ENCODE measurements at places on chromosomes 6 and 20. TPM values are rescaled to one million over a fixed set of nuclear protein-coding genes. Genes with fewer than 3 reads are reported as not detected.

Gene UBD
- polyA plus RNA-seq, result 0.25 TPM

Gene CPNE5
- 16.9 TPM for polyA plus RNA-seq

Gene HSD17B8
- 11.5 TPM for polyA plus RNA-seq

Gene RAMACL
- polyA plus RNA-seq, result 0.46 TPM

Gene ID4
- 3.2 TPM for polyA plus RNA-seq

Gene PPIL6
- 5.4 TPM for polyA plus RNA-seq

Gene KCNQ5
- polyA plus RNA-seq, result 0.76 TPM

Gene HINT3
- polyA plus RNA-seq, result 28.3 TPM

Gene SLC22A1
- 0.77 TPM for polyA plus RNA-seq

Gene FOXQ1
- 0.08 TPM for polyA plus RNA-seq

Gene SLA2
- polyA plus RNA-seq, result 0.13 TPM

Gene TGM3
- polyA plus RNA-seq, result 0.61 TPM

Gene LHFPL5
- not detected for polyA plus RNA-seq

Gene PLEKHG1
- 15.6 TPM for polyA plus RNA-seq

Gene FILIP1
- polyA plus RNA-seq, result 45.4 TPM

Gene DPM1
- polyA plus RNA-seq, result 39.1 TPM

- no peak for DNase-seq
Measured at GRCh38 chr6:12717356-12717755, 789 bp downstream of the PHACTR1 start.

DNA sequence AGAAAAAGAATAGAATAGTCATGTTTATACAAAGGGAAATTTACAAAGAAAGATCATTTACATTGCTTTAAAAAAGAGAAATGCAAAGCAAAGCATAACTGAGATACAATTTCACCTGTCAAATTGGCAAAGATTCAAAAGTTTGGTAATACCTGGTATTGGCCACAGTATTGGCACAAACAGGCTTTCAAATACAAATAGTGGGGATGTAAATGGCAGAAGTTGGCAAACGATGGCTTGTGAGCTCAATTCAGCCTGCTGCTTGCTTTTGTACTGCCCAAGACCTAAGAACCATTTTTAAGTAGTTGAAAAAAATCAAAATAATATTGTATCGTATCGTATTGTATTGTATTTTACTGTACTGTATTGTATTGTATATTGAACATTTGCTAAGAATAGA, 194.5 kb upstream of the JAG1 start:
- DNase-seq, result no peak

DNA sequence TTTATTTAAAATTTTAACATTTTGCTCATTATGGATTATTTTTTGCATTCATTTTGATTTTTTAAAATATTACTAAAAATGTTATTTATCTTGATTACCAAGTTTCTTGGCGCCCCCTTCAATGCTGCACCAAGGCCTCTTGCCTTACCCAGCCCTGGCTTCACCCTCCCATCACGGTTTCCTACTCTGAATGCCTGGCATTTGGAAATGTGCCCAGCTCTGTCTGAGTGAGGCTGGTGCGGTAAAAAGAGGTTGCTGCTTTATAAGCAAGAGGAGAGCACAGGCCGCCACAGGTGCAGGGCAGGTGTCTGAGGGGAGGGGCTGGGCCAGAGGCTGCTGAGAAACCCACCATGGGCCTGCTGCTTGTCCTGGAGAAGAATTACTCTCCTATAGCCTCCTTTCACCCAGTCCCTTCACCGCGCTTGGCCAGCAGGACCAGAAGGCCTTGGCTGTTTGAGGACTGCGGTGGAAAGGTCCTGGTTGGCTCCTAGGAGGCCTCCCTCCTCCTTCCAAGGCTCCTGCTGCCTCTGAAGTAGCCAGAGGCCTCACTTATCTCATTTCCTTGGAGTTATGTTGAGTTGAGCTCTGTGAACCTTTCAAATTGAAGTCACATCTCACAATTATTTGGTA, 62.6 kb downstream of the BANF2 start:
- no peak for DNase-seq

GRCh38 chr20:49579874-49580812, 12.2 kb upstream of the PTGIS start:
- DNase-seq, result peak; percentile 79

GRCh38 chr6:36920049-36920448, 34.3 kb downstream of the C6orf89 start:
- DNase-seq, result no peak

- DNase-seq, result no peak
Measured at GRCh38 chr6:169121013-169121412, 132.6 kb downstream of the THBS2 start.

DNA sequence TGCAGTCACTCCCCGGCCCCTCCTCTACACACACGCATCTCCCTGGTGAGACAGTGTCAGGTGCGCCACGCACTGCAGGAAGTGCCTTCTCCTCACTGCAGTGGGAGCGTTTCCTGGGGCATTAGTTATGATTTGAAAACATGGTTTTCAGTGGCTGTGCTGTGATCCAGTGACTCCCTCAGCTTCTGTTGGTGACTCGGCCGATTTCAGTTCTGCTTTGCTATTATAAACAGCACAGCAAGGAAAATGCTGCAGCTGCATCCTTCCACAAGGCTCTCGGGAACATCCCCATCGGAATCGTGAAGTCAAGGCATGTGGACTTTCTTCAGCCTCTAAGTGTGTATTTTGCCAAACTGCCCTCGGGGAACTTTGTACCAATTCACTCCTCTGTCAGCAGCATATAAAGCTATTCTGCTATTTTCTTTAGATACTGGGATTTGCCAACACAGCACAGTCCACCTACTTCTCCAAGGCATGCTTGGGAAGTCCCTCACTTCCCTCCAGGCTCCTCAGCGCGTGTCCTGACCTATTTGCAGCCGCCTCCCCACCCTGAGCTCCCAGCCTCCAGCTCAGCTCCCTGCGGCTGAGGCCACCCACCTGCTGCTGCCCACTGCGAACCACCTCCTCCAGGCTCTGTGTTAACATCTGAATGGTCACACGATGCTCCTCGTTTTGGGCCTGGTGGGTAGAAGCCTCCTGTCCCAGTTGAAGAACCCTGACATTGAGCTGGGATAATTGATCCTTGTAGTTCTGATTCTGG, 54.5 kb downstream of the GINS1 start:
- DNase-seq, result peak; percentile 34

DNA sequence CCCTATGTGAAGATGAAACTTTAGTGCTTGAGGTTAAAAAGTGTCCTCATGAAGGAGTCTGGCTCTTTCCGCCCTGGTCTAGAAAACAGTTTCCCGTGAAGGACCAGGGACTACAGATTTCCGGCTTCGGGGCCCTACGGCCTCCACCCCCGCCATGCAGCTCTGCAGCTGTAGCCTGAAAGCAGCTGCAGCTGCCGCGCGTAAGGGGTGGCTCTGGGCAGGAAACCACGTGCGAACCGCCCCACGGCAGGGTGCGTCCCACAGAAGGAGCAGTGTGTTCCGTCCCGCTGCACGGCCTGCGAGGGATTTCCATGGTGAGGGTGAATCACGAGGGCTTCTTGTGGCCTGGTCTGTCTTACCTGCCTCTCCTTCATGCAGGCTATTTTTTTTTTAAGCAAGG, 117.0 kb downstream of the ERMARD start:
- DNase-seq, result peak; percentile 46

DNA sequence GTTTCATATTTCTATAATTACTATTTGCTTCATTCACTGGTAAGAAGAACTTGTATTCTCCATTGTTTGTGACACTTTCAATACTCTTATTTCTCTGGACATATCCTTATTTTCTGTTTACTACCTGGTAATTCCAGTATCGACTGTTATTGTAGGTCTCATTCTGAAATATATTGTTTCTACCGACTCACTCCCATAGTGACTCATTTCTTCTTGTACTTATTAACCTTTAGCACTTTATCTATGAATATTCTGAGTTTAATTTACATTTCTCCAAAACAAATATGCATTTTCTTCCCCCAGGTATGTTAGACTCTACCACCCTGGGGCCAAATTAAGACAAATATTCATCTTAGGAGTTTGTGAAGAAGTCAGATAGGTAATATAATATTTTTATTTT, 164.5 kb upstream of the BTBD3 start:
- DNase-seq, result no peak

DNA sequence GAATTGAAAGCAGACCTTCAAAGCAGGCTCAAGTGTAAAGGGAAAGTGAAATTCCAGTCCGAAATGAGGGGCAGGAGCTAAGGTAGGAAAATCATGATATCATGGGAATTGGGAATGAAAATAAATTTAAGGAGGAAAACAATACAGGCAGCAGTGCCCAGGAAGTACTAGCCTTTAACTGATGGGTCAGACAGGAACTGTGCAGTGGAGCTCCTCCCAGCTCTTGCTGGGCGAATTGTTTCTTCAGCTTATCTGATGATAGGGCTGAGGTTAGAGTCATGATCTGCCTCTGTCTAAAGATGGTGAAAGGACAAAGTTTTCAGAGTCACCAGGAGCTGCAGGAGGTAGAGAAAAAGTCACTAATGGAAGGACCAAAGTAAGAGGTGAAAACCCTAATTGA, 457.9 kb upstream of the PTCHD4 start:
- DNase-seq, result no peak

DNA sequence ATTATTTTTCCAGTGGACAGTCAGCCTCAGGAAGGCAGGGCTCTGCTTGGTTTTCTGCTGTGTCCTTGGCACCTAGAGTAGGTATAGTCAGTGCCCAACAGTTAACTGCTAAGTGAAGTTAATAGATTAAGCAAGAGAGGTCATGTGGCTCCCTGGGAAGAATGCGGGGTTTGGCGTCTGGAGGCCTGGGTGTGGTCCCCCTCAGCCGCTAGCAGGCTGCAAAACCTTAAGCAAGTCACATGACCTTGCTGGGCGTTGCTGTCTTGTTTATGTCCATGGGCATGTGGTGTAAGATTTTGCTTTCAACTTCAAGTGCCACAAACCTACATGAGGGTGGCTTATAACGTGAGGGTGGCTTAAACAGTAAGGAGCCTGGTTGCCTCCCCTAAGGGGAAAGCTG, 75.5 kb upstream of the SCP2D1 start:
- DNase-seq, result no peak

DNA sequence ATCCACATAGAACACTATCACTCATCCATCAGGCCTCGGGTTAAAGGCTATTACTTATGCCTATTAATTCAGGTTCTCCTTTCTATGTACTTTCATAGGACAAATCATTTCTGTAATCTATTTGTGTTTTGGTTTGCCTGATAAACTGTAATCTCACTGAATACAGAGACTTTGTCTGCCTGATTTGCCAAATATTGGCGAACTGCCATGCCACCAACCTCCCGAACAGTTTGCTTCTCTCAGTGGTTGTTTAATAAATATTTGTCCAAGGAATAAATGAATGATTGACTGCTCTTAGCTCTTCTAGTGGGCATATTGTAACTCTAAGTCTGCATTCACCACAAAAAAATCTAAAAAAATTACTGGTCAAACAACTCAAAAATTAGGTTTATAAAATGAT, 170.1 kb upstream of the ZFP64 start:
- DNase-seq, result no peak

DNA sequence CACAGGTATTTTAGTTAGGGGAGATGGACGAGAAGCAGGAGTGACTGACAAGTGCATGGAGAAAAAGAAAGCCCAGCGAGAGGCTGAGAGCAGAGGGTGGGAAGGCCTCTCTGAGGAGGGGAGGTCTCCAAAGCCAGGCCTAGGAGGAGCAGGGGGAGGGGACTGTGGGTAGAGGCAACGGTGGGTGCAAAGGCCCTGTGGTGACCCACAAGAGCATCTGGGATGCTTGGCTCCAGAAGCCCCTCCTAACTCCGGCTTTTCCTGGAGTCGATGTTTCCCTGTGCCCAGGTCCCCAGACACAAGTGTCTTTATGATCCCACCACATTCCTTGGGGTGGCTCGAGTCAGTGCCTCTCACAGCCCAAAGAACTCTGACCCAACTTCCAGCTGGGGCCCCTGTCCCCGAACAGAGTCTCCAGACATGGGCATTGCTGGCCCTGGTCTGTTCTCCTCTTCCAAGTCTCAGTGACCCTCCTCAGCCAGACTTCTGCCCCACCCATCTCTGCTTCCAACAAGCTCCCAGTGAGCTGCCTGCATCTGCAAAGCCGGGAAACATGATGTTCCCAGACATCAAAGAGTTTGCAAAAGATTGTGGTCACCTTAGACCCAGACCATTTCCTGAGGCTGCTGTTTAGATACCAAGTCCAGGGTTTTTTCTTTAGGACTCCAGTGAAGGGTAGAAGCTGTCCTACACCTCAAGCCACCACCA, 11.1 kb upstream of the BMP7 start:
- DNase-seq, result no peak

DNA sequence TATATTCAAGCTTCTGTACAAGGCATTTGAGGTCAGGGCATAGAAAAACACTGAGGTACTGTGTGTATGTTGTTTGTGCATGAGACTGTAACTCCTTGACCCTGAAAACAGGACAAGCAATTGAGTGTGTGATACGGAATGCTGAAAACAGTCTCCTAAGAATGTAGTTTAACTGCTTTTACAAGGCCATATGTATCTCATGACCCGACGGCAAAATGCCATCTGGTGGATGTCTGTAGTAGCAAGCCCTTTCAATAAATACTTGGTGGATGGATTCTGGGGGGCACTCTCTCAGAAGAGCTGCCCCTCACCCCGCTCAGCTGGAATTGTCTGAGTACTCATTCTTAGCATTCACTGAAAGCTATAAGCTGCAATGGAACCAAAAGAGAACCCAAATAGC, 69.3 kb upstream of the EYS start:
- DNase-seq, result no peak

- DNase-seq, result no peak
Measured at GRCh38 chr6:12009876-12010634, 2.1 kb upstream of the HIVEP1 start.

DNA sequence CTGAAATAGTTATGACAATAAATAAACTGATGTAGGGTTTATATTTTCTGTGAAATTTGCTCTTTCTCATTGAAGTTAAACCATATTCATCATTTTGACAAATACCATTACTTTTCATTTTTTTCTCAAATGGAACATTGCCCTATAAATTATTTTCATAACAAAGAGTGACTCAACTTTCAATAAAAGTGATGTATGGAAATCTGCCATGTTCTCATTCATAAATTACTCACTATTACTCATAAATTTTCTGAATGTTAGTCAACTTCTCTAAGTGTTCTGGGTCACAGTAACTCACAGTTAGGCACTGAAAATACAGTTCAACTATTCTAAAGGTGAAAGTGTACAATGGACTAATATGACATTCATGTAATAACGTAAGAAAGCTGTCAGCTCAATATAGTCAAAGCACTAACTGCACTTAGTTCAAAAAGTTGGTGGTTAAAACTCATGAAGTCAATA, 19.0 kb upstream of the STX11 start:
- no peak for DNase-seq
